Glomerular endothelial cell (primary cell): ENCODE measurements at places on chromosomes 11 and 22. TPM values are rescaled to one million over a fixed set of nuclear protein-coding genes. Genes with fewer than 3 reads are reported as not detected.

Gene LMNTD2
- 1.3 and 3.3 TPM in 2 replicates for total RNA-seq

Gene SLC6A5
- not detected in 2 replicates for total RNA-seq

Gene MRGPRX1
- total RNA-seq, result not detected in 2 replicates

Gene ANO3
- total RNA-seq, result 0.12 TPM in 1 of 2 replicates, not detected in the other

Gene NELL1
- total RNA-seq, result not detected in 2 replicates

Gene TRIM29
- not detected in 2 replicates for total RNA-seq

Gene OR10A2
- not detected in 2 replicates for total RNA-seq

Gene MS4A6A
- 2.9 and 7.5 TPM in 2 replicates for total RNA-seq

Gene MS4A12
- not detected in 2 replicates for total RNA-seq

Gene ART5
- 0.23 TPM in 1 of 2 replicates, not detected in the other for total RNA-seq

Gene C22orf42
- total RNA-seq, result not detected in 2 replicates

Gene ABCC8
- not detected in 2 replicates for total RNA-seq

Gene SLC17A6
- total RNA-seq, result not detected in 2 replicates

Gene PIH1D2
- total RNA-seq, result 0.41 and 1.5 TPM in 2 replicates

Gene GAL3ST3
- 0.23 TPM in 1 of 2 replicates, not detected in the other for total RNA-seq

Gene LGR4
- total RNA-seq, result 16.7 and 17.6 TPM in 2 replicates

Gene MFNG
- 109 and 152 TPM in 2 replicates for total RNA-seq

Gene TSPAN32
- not detected in 2 replicates for total RNA-seq

Gene LSP1
- total RNA-seq, result 1.1 TPM in 1 of 2 replicates, not detected in the other

Gene CDCA5
- total RNA-seq, result 3.7 and 5.1 TPM in 2 replicates

Gene MAML2
- total RNA-seq, result 10.7 and 20.0 TPM in 2 replicates

Gene VWCE
- 9.0 and 18.6 TPM in 2 replicates for total RNA-seq

Gene OR52I2
- total RNA-seq, result not detected in 2 replicates

Gene BCL2L13
- 49.2 and 59.7 TPM in 2 replicates for total RNA-seq

Gene CHCHD10
- total RNA-seq, result 15.2 and 24.3 TPM in 2 replicates

Gene IFT27
- total RNA-seq, result 16.5 and 21.1 TPM in 2 replicates

Gene TTC36
- total RNA-seq, result 2.5 and 2.6 TPM in 2 replicates

Gene MUS81
- total RNA-seq, result 50.4 and 63.4 TPM in 2 replicates

Gene CLCF1
- 6.2 and 6.9 TPM in 2 replicates for total RNA-seq

Gene MUC6
- total RNA-seq, result not detected in 2 replicates

Gene RPS6KB2
- total RNA-seq, result 39.4 and 39.9 TPM in 2 replicates

Gene ZNF280B
- total RNA-seq, result 2.5 TPM in 2 replicates

Gene KRTAP5-8
- not detected in 2 replicates for total RNA-seq

Gene APLNR
- total RNA-seq, result 0.10 and 0.76 TPM in 2 replicates

Gene TMPRSS6
- not detected in 2 replicates for total RNA-seq

Gene MISFA
- total RNA-seq, result 1.4 TPM in 1 of 2 replicates, not detected in the other

Gene PRODH
- 1.0 TPM in 1 of 2 replicates, not detected in the other for total RNA-seq

Gene MGAT3
- 0.05 and 0.12 TPM in 2 replicates for total RNA-seq

Gene KRTAP5-2
- total RNA-seq, result not detected in 2 replicates

Gene IFTAP
- 21.0 and 29.9 TPM in 2 replicates for total RNA-seq
